T-helper 22 cell (primary cell): ENCODE measurements at places on chromosomes 12 and 14.

- no peak for DNase-seq
These were observed 32.8 kb downstream of the KCNMB4 start for GRCh38 chr12:70398862-70399261.

DNA sequence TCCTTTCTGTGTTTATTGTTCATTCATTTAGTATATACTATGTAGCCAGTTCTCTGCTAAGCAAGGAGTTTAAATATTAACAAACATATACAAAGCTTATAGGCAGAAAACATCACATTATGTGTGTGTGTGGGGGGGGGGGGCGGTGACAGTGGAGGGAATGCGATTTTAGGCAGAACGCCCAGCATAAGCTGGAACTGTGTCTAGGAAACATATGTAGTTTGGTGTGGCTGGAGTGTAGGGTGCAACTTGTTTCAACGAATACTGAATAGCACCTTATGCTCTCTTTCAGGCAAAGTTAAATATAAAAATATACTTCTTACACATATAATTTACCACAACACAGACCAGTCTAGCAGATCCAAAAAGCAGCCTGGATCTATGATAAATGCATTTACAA, 980.6 kb downstream of the SLC6A15 start:
- no peak for DNase-seq

DNA sequence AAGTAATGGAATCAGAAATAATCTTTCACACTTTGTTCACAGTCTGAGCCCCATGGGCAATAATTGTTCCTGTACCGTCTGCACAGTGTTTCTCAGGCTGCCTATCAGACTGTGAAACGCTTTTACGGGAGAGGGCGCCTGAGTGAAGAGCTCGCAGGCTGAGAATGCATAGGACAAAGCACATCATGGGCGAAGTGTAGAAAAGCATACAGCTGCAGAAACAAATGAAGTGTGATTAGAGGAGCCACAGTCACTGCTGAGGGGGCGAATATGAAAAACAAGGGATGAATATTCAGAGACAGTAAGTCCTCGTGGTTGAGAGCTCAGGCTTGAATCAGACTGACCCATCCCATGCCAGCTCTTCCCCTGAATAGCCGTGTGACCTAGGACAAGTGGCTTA, 438.4 kb upstream of the DCN start:
- no peak for DNase-seq

- no peak for DNase-seq
These were observed 22.0 kb downstream of the PYROXD1 start for GRCh38 chr12:21459474-21459873.

DNA sequence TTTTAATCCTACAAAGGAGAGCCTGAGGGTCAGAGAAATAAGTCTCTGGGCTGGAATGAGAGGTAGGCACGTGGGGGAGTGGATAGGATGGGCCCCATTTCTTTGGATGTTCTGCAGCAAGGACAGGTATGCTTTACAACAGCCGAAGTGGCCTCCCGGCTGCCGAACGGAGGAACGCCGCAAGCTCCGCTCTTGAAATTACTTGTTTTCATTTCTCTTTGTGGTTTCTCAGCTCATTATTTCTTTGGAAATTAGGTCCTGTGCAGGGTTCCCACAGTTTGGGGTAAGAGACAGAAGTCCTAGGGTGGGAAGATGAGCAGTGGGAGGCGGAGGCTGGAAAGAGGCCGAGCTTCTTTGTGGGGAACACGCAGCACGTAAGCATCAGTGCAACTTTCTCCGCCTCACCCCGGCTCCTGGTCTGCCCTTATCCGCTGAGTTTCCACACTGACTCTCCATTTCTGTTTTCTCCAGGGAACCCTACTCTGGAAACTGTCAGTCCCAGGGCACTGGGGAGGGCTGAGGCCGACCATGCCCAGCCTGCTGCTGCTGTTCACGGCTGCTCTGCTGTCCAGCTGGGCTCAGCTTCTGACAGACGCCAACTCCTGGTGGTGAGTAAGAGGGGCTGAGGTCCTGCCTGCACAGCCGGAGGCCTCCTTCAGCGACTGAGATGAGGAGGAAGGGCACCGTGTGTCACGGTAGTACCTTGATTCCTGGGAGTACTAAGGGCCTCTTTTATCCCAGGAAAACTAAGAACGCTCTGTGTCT, 2.0 kb downstream of the WNT5B start:
- DNase-seq, result no peak

DNA sequence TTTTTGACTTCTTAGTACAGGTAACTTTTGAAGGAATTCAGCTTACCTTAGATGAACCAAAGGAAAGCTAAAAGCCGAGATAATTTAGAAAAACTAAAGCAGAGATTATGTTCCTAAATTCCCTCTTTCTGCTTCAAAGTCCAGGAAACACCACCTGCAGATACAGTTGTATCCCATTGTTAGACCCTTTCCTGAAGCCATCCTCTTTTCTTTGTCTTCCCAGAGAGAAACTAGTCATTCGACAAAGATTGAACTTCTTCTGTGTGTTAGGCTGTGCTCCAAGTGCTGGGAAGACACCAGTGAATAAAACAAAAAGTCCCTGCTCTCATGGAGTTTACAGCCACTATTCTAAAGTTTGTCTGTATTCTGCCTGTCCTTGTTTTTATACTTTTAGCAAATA, 29.3 kb downstream of the PPM1A start:
- DNase-seq, result no peak

DNA sequence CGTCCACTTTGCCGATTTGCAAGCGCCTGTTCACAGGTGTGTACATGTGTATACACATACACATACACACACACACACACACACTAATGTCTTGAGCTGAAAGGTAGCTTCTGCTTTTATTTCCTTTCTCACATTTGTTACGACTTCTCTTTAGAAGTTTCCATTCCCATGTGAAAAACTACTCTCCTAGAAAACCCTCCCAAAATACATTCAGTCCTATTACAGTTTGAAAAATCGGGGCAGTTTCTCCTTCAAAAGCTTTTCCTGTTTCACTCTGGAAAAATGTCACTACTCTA, 3.9 kb downstream of the BLTP3B start:
- no peak for DNase-seq

DNA sequence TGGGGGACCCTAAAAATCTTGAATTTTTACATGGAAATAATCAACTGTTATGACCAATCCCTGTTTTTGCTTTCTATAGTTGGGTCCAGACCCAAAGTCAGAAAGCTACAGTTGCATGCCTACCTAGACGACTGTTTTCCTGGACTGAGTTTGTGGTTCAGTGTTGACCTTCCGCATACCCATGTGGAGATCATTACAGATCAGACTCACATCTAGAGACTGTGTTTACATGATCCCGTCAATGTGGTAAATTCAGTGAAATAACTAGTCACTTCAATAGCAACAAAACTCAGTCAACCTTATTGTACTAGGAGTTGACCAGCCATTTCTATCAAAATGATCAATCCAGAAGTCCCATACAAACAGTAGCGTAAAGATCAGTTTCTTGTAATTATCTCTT, 257.6 kb downstream of the EGLN3 start:
- no peak for DNase-seq

GRCh38 chr12:64170024-64170423, 52.1 kb downstream of the KICS2 start:
- DNase-seq, result no peak

- DNase-seq, result no peak
These were observed 13.9 kb upstream of the NUDT4 start for GRCh38 chr12:93363841-93364297.

- DNase-seq, result no peak
These were observed 94.7 kb downstream of the DIP2B start for GRCh38 chr12:50599366-50600095.
